ENCODE measurements at places on chromosomes 1 and 21.

- DNase-seq: no peak
These were observed 219.1 kb upstream of the ZC3H12A start for GRCh38 chr1:37255136-37255795.

DNA sequence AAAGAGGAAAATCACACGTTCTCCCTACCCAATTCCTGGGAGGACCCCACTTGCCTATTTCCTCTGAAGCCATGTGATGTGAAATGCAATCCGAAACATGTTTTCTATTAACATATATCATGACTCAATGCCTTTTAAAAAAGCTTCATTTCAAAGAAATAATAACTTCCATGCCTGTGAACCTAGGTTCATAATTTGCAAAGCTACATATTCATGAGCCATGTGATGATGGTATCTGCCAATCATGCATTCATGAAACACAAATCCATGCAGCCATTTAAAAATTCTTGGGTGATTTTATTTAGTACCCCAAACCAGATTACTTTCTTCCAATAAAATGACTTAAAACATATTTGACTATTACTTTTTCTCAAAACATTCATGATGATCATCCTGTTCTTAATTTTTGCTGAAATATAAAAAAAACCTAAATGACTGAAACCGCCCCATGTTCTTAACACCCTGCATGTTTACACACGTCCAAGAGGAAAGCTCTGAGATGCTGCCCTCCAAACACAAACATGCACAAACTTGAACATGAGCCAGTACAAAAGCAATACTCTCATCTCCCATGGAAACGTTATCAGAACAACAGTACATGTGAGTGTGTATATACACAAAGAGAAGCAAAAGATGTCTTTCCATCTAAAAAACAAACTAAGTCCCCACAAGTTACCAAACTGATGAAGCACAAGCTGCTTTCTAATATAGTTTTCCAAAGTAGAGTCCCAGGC lies 140.1 kb downstream of the TGFBR3 start:
- DNase-seq: no peak

DNA sequence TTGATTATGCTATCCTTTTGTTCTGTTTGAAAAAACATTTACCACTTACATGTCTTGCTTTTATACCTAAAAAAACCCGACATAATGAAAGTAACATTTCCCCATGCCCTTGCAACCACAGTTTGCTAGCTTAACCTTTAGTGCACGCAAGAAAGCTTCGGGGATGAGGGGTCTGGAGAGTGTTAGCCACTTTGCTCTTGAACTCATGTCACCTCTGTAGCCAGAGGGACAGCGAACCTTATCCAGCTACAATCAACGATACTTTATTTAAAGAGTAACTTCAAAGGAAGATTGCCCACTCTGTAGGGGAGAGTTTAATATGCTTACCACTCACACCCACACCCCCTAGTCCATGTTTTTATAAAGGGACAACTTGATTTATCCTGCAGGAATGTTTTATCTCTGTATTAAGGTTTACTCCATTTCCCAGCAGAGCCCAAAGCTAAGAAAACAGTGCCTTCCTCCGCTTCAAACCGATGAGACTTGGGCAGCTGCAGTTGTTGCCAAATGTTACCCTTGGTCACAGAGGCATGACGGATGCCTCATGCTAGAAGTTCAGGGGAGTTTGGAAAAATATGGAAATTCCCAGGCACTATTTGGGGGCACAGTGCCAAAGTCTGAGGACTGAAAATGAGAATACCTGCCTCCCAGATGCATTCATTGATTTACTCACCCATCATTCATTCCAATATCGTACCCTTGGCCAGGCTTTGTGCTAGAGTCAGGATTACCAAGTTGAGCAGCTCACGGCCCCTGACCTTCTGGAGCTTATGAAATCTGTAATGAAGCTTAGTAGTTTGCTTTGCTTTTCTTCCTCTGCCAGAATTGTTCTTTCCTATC lies 61.4 kb upstream of the VCAM1 start:
- no peak for DNase-seq

DNA sequence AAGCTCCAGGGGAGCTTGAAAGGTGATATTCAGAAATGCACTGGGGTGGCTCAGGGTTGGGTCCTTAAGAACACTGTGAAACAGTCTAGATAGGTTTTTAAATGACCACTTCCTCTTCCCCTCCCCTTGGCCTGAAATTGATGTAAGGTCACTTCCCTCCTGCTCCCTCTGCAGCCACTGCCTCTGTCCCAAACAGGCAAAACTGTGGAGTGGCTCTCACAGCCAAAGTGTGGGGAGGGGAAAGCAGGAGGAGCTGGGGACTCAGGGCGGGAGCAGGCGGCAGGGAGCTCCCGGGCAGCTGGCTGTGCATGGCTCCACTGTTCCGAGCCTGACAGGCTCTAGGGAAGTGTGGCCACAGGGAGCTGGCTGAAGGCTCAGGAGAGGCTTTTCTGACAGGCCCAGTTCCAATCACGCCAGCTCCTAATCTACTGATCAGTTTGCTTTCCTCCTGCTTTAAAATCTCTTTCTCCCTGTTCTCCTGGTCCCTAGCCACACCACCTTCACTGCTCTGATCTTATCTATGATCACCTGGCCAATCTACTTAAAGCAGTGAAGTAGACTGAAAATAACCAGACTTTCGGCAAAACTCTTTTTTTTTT lies 5.1 kb upstream of the CSRP1 start:
- DNase-seq: no peak

- no peak for DNase-seq
These were observed 2.0 kb downstream of the QSOX1 start for GRCh38 chr1:180156631-180157091.

DNA sequence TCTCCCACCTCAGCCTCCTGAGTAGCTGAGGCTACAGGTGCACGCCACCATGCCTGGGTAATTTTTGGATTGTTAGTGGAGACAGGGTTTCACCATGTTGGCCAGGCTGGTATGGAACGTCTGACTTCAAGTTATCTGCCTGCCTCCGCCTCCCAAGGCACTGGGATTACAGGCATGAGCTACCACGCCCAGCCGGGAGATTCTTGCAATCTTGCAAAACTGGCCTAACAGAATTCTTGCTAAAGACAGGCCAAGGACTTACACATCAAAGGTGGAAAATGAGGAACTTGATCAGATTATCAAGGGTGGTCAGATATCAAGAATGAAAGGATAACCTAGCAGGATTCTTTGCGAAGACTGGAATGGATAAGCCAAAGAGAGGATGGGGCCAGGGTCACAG lies 98.3 kb upstream of the TIAM1 start:
- DNase-seq: no peak

DNA sequence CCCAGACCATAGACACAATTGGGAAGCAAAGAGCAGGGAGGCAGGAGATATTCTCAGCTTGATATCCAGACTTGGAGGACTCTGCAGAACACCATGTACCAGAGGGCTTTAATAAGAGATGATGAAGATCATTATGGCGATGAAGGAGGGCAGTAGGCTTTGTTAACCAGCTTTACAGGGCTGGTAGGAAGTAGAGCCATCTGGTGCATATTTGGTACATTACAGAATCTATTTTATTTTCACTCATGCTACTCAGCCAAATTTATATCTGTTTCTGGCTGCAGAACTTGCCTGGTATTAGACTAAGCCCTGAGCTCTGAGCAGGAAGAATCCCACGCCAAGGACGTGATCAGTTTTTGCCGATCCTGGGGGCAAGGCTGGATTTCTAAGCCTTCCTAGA lies 61.8 kb upstream of the SYT6 start:
- DNase-seq: no peak

GRCh38 chr1:207361889-207362288 lies 40.4 kb downstream of the CD55 start:
- no peak for DNase-seq

DNA sequence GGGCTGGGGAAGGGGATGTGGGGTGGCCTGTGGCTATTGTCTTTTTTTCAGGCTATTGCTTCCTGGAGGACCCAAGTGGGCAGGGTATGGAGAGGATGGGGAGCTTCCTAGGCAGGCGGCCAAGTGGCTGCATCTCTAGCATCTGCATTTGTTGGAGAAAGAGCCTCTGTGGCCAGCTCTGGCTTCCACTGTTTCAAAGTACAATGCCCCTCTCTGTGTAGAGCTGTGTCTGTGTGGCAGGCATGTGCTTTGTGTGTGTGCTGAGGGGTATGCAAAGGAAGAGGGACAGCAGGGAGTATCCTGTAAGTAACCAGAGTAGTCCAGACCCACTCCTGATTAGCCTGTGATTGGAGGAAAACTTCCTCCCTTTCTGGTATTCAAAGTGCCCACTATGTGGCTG lies 40.6 kb downstream of the KCNA2 start:
- no peak for DNase-seq

GRCh38 chr1:61152066-61152465 lies 69.7 kb downstream of the NFIA start:
- DNase-seq: no peak

- DNase-seq: no peak
These were observed 24.8 kb downstream of the IVNS1ABP start for GRCh38 chr1:185292237-185292636.

DNA sequence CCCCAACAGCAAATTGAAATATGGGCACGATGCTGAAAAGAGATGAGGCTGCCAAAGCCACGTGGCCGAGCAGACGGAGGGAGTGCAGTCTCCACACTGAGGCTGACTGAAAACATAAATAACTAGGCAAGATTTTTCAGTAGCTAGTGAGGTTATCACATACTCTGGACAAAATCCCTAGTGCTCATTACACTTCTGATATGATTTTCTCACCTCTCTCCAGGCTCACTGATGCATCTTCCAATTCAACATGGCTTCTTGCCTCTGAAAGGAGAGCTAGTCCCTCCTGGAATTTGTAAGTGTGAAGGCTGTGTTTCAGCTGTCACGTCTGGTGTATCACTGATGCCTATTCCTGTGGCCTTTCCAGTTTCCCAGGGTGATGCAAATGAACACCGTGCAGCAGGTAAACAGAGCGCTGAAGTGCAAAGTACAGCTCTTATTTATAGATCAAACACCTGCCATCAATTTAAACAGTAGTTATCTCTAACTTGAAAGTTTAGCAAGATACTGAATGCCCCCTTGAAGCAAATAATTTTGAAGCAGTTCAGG lies 656.1 kb downstream of the KIF26B start:
- no peak for DNase-seq

- no peak for DNase-seq
These were observed 484.8 kb downstream of the PTPRC start for GRCh38 chr1:199123615-199124014.

DNA sequence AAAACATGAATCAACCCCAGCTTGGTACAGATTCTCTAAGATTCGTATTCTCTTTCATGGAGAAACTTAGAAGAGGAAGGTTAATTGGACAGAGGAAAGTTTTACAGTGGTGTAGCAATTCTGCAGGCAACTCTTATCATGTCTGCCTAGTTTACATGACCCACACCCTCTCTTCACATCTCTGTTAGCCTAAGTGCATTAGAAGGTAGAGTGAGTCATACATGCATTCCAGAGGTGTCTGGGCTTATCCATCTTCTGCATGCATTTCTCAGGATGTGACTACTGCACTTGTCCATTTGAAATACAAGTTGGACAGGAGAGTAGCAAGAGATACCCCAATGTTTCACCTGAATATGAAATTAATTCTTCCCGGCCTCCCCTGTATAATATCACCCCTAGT lies 578.4 kb upstream of the NCAM2 start:
- DNase-seq: no peak

GRCh38 chr1:246138781-246139180 lies 368.3 kb downstream of the SMYD3 start:
- no peak for DNase-seq

DNA sequence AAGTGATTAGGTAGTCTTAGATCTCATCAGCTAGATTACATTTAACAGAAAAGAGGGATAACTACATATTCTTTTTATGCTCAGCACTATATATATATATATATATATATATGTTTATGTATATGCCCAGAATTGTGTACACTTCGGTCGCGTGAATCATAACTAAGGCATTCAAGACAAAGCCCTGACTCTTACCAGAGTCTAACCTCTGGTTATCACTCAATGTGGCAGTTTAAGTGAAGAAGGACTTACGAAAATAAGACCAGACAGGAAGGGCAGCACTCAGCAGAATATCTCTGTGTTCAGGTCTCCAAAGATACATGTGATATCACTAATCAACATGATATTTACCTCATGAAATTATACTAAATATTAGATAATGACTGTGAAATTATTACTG lies 1326.7 kb downstream of the MRPL39 start:
- DNase-seq: no peak

GRCh38 chr1:216905137-216905536 lies 181.9 kb upstream of the ESRRG start:
- DNase-seq: no peak

- no peak for DNase-seq
These were observed 553.0 kb downstream of the PTPRU start for GRCh38 chr1:29789221-29789909.

DNA sequence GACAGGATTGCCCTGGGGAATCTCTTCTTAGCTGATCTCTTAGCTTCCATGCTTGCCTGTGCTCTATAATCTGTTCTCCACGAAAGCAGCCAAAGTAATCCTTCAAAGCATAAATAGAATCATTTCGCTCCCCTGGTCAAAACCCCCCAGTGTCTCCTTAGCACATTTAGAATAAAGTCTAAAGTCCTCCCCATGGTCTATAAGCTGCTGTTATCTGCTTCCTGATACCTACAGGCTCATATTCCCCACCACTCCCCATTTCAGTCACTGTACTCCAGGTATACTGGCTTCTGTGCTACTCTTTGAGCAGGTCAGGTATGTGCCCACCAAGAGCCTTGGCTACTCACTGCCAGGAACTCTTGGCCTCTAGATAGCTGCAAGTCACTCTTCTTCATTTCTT lies 2.9 kb downstream of the S100A12 start:
- no peak for DNase-seq

DNA sequence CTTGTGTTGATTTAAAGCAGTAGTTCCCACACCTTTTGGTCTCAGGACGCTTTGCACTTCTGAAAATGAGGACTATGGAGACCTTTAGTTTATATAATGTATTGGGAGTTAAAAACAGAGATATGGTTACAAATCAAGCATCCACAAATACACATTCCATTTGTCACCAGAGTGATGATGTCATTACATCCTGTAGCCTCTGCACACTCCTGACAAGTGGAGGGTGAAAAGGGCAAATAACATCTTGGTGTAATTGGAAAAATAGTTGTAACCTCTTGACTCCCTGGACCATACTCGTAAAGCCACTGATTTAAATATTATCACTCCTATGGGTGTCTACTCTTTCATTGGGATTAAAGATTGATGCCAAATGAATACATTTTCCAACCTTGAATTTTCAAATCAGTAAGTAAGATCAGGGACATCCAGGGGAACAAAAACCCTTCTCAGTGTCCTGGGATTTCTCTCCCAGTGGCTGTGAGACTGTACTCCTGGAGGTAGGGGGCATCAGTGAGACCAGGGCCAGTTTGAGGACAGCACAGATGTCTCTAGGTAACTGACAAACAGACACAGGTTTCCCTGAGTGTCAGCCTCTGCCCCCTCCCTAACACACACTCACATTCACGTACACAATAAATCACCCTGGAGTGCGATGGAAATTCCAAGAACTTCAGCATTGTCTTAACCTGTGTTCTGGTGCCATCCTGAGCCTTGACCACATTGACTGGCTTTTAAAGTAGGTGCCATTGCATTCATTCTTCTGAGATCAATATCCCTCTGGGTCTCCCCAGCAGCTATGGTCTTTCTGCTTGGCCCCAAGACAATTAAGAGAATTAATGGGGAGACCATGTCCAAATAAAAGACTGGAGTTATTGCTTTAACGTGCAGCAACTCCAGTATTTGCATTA lies 63.0 kb downstream of the NR5A2 start:
- no peak for DNase-seq

- no peak for DNase-seq
These were observed 169.7 kb downstream of the TOMM20 start for GRCh38 chr1:234958706-234959657.
